Activated CD4-positive, alpha-beta T cell treated with anti-CD3 and anti-CD28 coated beads for 36 hours (primary cell): ENCODE measurements at places on chromosomes 2 and 18.

DNA sequence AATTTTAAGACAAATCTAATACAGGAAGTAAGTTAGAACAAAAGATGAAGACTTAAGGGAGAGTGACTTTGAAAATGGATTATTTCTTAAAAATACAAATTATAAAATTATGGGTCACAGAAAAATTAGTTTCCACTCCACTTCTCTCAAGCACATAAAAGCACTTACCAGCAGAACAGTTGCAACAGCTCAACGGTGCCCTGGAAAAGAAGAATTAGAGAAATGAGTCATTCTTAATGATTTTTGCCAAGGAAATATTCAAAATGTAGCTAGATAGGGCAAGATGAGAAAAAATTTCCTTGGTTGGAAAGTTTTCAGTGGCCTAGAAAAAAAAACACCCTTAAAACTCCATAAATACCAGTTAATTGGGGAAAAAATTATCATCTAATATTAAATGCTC, 2185.6 kb upstream of the CELF4 start:
- no peak for DNase-seq

- DNase-seq: no peak
These were observed 361.5 kb downstream of the GALNT13 start for GRCh38 chr2:154233231-154233630.

- no peak for DNase-seq
These were observed 43.8 kb upstream of the CYP26B1 start for GRCh38 chr2:72191441-72191840.

GRCh38 chr2:16071865-16072637, 131.7 kb downstream of the MYCN start:
- no peak for DNase-seq
